ENCODE measurements at places on chromosomes 11 and 22.

DNA sequence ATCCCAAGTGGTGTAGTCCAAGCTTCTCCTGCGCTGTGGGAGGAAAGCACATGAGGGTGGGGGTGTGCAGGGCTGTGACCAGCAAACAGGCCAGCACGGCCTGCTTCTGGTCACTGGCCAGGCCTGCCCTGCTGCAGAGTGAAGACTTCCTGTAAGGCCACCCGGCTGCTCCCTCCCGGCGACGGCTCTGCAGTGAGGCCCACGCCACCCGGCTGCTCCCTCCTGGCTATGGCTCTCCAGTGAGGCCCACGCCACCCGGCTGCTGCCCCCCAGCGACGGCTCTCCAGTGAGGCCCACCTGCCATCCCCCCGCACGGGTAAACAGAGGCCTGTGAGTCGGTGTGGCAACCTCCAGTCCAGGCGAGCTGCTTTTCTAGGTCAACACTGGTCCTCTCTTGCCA is 31.4 kb upstream of the BRSK2 start:
- DNase-seq, result no peak

GRCh38 chr22:49486225-49486624 is 341.4 kb downstream of the BRD1 start:
- no peak for DNase-seq

DNA sequence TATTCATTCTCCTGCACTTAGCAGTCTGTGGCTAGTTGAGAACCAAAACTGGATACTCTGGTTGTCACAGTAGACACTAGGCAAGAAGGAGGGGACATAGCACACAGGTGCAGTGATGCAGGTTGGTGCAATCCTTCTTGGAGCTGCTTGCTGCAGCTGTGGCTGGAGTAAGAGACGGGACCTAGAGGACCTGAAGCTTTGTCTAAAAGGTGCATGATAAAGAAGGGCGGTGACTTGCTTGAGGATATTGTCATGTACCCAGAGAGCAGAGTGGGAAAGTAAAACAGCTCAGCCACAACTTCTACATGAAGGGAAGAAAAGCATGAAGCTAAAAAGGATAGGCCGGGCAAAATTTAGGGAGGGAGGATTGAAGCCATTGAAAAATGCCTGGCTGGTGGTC is 304.1 kb upstream of the KIRREL3 start:
- DNase-seq, result no peak

DNA sequence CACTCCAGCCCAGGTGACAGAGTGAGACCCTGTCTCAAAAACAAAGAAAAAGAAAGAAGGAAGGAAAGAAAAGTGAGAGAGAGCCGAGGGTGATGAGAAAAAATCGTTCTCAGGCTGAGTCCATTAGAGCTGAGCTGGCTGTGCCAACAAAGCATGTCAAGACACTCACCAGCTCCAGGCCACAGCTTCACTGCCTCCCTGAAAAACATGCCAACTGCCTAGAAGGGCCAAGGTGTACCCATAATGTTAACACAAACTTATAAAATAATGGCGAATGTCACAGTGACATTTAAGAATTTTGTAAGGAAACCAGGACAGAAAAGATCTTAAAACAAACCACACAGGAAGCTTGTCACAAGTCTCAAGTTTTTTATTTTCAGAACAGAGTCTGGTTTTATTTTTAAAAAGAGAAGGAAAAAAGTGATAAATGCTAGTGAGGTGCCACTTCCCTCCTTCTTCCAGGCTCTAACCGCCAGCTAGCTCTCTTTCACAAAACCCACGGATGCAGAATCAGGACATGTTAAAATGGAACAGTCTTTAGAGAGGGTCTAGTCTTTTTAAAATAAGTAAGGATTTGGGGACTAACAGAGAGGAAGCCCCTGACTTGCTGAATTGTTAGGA is 5.1 kb downstream of the TMEM121B start:
- DNase-seq, result peak; percentile 50

DNA sequence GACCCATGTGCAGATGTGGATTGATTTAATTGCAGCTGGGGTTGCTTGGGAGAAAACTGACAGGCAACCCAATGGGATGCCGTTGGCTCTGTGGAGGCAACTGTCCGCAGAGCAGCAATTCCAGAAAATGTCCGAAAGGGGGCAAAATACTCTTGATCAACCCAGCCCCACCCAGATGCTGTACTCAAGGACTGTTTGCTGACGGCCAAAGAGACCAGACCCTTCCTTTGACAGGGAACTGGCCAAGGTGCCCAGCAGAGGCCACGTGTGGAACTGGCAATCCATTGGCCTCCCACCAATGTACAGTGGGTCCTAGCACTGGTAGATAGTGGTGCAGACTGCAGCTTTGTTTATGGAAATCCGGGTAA is 29.7 kb upstream of the KCNA4 start:
- no peak for DNase-seq
